ENCODE measurements at places on chromosomes 4 and X.

GRCh38 chr4:186081202-186081807, 12.3 kb downstream of the TLR3 start:
- no peak for DNase-seq

DNA sequence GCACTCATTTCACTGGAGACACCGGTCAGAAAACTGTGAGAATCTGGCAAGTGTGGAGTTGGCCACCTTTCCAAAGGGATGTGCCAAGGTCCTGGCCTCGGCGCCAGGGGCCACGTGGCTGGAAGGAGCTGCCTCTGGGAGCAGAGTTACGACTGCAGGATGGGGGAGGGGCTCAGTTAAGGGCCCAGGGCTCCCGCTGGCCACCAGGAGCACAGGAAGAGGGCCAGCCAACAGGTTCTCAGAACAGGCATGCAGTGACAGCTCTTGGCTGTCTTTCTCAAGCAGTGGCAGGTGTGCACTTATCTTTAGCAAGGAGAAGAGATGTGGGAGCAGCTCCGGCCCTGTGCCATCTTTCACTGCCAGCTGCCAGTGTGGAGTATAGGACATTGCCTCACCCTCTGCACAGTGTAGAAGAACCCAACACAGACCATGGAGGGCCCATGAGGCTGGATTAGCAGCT, 115.9 kb upstream of the RBPJ start:
- no peak for DNase-seq

GRCh38 chr4:16202598-16202997, 23.7 kb downstream of the TAPT1 start:
- no peak for DNase-seq

GRCh38 chrX:22603060-22603459, 330.3 kb downstream of the CBLL2 start:
- DNase-seq, result no peak

GRCh38 chrX:109344101-109344500, 137.8 kb downstream of the GUCY2F start:
- DNase-seq, result no peak

DNA sequence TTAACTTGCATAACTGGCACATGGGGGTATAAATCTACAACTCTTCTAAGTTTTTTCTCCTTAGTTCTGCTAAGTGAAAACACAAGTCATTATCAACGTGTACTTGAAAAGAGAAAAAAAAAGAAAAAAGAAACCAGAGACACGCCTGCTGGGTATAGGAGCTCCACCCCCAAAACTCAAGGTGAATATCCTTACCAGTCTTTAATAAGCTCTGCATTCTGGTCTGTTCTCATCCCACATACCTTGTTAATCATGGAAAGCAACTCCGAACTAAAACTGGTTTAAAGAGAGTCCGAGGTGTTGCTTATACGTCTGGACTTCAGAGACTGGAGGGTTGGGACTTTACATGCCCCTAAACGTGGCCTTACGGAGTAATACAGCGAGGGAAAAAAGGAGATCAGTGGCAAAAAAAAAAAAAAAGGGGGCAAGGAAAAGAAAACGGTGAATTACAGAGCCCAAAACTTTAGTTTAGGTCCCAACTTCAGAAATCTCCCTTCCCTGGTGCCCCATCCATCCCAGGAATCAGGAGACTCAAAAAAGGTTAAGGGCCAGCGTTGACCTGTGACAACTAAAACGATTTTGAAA, 1.0 kb downstream of the PGRMC2 start:
- peak; percentile 22 for DNase-seq

GRCh38 chr4:114688059-114688458, 89.5 kb downstream of the UGT8 start:
- DNase-seq, result no peak
